Activated naive CD8-positive, alpha-beta T cell treated with anti-CD3 and anti-CD28 coated beads, Interleukin-2, amount 10 ng/mL, durations not matched to agents 7 days and 5 days (primary cell): ENCODE measurements at places on chromosomes 5 and 9.

DNA sequence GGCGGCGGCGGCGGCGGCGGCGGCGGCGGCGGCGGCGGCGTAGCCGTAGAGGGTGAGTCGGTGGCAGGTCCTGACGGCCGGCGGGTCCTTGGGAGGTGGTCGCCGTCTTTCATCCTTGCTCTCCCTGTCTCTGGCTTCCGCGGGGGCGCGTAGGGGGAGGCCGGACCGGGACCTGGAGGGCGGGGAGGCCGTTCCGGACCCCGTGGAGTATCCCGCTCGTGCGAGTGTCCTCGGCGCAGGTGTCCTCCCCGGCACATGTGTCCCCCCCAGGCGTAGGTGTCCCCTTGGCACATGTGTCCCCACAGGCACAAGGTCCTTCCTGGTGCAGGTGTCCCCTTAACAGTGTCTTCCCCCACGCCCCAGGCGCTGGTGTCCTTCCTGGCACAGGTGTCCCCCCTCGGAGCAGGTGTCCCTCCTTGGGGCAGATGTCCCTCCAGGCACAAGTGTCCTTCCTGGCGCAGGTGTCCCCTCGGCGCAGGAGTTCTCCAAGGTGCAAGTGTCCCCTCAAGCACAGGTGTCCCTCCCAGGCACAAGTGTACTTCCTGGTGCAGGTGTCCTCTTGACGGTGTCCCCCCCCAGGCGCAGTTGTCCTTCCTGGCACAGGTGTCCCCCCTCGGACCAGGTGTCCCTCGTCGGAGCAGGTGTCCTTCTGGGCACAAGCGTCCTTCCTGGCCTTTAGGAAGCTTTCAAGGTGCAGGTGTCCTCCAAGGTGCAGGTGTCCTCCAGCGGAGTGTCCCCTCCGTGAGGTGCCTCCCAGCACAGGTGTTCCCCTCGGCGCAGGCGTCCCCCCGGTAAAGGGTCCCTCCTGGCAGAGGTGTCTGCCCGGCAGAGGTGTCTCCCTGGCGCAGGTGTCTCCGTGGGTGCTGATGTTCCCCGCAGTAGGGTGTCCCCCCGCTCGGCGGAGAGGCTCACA is 519 bp downstream of the EXOC3 start:
- peak; percentile 61 for DNase-seq

- no peak for DNase-seq
These were observed 77.3 kb downstream of the LRSAM1 start for GRCh38 chr9:127528422-127529251.

- DNase-seq = no peak
These were observed 586.3 kb downstream of the PTPRD start for GRCh38 chr9:10026443-10026984.

DNA sequence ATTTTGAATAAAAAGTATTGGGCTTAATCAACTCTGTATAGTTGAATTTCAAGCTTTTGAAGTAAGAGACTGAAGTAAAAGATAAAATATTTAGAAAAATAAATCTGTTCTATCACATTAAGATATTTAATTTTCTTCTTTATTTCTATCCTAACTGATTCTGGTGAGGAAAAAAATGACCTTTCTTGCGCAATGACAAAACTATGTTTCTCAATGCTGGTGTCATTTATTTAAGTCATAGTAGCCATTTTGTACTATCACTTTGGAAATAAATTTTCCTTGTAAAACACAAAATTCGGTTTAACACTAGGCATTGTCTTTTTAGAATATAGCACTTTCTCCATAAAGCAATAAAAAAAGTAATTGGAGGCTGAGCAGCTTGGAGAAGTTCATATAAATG is 728.0 kb downstream of the CDH9 start:
- no peak for DNase-seq

DNA sequence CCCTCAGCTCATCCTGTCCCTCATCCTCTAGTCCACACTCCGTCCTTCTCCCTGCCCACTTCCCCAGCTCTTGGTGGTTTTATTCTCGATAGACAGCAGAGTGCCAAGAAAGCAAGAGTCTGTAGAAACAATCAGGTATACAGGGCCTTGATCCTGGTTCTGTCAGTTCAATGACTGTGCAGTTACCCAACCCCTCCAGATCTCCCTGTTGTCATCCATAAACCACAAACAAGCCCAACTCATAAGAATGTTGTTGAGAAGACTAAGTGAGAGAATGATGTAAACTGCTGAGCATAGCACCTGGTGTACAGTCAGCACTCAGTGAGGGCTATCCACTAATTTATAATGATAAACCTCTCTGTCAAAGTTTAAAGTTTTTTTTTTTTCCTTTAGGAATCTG is 31.3 kb downstream of the ISL1 start:
- DNase-seq = no peak

DNA sequence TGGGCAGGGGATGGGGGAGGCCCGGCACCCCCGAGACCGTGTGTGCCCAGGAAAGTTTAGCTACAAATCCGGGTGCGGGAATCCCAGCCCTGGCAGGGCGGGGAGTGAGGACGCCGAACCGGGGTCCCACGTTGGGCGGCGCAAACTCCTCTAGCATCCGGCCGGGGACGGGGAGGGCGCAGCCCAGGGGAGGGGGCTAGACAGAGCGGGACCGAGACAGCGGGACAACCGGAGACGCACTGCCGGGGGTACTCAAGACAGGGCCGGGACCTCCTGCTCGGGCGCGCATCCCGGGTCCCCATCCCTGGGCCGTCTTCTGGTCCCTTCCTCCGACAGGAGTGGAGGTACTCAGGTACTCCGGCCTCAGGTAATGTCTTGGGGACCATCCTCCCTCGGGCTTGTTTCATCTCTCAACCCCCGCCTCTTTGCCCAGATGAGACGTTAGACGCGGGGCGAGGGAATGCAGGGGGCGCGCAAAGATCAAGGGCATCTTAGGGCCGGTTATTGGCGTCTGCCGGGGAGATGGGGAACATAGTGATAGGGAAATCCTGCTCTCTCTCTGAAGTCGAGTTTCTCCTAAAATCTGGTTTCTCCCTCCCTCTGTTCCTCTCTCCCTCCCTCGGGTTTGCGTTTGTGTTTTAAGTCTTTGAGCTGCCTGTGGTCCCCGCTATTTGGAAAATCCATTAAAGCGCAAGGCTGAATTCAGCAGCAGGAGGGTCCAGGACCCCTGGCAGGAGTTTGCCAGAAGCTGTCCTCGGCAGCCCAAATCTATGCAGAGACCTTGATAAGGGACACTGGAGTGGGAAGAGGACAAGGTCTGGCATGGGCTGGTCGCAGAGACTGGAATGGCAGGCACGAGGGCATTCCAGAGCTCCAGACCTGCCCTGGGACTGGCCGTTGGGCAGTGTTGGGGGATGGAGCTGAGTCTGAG is 815 bp downstream of the PDZD2 start:
- no peak for DNase-seq

DNA sequence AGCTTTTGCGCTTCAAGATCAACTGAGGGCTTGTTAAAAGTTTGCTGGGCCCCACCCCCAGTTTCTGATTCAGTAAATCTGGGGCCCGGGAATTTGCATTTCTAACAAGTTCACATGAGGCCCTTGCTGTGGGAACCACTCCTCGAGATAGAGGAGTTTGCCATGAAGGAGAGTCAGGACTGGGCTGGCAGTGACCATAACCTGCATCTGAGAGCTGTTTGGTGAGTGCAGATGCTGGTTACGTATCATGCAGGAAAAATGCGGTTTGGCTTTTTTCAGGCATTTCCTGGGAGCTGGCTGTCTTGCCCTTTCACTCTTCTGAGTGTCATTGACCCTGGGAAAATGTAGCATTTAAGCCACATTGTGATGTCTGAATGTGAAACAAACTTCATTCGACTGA is 9.4 kb upstream of the ANGPTL2 start:
- DNase-seq = no peak

- DNase-seq = no peak
These were observed 159.8 kb downstream of the FBN2 start for GRCh38 chr5:128378196-128378595.

DNA sequence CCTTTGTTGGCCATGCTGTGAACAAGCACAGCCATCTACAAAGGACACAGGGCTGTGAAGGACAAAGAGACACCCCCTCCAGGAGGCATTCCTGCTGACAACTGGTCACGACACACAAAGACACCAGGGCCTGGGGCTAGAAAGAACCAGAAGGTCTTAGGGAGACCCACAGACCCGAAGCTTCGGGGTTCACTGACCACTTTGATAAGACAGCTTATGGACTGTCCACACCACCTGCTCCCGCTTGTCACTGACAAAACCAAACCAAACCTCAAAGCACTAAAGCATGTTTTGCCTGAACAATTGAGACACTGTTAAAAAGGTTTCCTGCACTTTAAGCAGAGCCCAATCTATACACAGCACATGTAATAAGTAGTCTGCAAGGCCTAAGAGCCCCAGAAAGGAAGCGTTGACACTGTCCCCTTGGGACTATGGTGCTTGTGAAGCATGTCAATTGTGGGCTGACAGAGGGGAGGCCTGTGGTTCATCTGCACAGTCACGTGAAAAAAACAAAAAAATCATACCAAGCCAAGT is 185.0 kb downstream of the GAPVD1 start:
- no peak for DNase-seq

GRCh38 chr9:113988385-113989016 is 89.6 kb downstream of the AMBP start:
- DNase-seq = no peak

DNA sequence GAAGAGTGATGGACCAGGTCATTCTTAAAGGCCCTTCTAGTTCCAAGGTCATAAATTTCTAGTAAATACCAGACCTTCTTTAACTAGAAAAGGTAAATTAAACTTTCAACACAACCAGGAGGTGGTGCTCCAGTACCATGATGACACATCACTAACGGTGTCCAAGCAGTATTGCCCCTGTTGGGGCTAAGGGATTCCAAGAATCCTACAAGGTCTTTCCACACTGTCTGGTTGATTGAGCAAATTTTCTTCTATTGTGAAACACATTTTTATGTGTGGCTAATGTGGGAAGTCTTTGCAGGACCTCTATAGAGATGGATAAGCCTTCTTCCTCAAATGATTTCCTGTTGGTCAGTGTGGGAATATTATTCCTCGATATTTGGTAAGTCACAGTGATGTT is 459.6 kb upstream of the PAPPA start:
- no peak for DNase-seq

- DNase-seq = no peak
These were observed 38.6 kb downstream of the PHF2 start for GRCh38 chr9:93614830-93615468.

- DNase-seq = no peak
These were observed 35.3 kb upstream of the MAN2A1 start for GRCh38 chr5:109654455-109654854.

DNA sequence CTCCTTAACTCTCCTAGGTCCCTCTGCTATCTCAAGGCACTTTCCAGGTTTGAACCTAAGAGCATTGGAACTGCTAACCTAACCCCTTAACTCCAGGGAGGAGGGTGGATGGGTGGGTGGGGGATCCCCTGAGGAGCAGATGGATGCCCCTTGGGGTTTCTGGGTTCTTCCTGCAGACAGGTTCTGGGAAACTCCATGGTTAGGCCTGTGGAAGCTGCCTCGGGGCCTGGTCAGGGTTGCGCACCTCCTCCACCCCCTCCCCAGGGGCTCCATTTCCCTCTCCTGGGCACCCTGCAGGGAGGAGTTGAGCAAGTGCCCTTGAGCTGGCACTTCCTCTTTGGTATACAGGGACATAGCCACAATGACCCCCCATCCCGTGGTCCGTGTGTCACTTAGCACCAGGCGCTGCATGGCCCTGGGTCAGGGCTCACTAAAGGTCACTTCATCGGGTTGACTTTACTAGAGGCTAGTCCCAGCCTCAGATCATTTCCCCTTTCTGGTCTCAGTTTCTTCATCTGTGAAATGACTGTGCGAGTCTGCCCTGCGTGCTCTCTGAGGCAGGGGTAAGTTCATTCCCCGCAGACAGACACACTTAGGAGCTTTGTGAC is 16.0 kb downstream of the CXXC5 start:
- no peak for DNase-seq

- no peak for DNase-seq
These were observed 29.4 kb downstream of the HACD4 start for GRCh38 chr9:21002040-21002439.
